NCI-H774 (cell line): ENCODE measurements at places on chromosomes 1 and 21.

DNA sequence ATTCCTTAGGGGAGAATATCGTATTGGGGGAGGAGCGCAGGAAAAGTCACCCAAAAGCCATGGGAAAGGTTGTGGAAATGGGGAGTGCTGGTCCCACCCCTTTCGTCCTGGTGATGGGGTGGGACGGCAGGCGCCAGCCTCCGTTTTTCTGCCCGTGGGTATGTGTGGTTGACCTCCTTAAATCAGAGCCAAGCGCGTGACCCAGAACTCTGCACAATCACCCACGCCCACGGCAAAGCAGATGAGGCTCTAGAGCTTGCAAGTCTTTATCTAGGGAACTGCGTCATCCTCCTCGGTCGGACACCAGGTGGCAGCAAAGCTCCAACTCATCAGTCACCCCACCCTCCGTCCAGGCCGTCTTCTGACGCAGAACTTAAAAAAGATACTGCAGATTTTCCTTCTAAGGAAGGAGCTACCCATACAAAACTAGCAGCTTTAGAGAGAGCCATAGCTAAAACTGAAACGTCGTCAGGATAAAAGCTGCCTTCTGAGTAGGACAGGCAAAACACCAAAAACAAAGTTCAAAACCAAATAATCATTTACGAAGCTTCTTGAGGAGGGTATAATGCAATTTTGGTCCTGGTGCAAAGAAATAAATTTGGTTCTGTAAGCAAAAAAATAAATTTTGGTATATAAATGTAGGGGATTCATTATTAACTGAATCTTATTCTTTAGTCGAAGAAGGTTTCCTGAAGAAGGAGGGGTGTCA, 62.0 kb downstream of the TBX19 start:
- peak; percentile 69 for DNase-seq

- DNase-seq, result no peak
Observed at GRCh38 chr1:54819733-54820132, 18.6 kb upstream of the TTC22 start.

DNA sequence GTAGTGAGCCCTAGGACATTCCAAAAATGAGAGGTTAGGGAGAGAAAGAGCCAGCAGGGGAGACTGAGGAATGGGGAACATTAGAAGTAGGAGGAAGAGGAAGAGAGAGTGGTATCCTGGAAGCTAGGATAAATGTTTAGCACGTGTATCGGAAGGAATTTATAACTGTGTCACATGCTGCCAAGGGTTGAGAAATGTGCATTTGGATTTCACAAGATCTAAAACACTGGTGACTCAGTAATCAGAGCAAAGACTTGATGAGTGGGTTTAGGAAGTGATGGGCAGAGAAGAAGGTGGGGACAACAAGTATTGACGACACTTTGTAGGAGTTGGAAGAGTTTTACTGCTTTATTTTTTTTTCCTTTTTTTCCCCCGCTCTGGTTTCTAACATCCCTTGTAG, 193.9 kb downstream of the FMN2 start:
- DNase-seq, result no peak

DNA sequence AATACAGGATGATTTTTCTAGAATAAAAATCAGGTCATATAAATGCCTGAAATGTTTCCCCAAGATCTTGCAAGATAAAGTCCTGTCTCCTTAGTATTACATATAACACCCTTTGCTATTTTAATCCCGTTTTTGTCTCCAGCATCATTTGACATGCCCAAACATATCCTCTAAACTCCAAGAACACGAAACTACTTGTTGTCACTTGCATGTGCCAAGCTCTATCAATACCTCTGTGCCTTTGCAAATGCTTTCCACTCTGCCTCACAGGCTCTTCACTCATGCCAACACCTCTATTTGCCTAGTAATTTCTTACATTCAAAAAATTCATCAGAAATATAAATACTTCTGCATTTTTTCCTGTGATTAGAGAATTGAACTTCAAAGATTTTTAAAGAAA, 37.9 kb downstream of the LRRIQ3 start:
- no peak for DNase-seq

DNA sequence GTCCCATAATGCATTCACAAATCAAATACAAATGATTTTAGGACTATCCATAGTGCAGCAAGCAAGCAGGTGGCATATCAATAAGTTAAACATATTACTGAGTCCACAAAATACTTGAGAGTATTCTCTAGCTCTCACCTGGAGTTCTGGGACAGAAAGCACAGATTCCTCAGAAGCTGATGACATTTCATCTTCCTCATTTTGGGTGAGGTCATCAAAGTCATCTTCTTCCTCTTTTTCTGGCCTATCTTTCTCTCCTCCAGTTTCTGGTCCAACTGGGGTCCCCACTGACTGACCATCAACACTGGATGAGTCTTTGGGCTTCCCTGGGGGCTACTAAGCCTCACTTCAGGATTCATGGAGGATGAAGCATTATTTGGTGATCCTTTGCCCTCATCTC, 38.9 kb downstream of the YY1AP1 start:
- DNase-seq, result no peak

- DNase-seq, result no peak
Observed at GRCh38 chr1:241589521-241589920, 50.6 kb downstream of the CHML start.

GRCh38 chr1:236168716-236169429, 26.5 kb downstream of the GPR137B start:
- peak; percentile 42 for DNase-seq

DNA sequence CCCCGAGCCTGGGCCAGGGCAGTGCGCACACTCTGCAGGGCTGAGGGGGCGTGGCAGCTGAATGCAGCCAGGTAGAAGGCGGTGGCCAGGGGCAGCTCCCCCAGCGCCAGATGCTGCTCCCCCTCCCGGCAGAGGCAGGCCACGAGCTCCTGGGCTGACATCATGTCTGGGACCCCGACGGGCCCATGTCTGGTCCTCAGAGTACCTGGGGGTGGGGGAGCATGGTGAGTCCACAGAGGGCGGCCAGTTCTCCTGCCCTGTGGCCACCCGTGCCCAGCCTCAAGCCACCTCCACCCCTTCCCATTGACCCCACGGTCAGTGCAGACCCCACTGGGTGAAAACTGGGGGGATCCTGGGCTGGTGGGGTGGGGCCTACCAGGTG, 838 bp downstream of the TTC34 start:
- DNase-seq, result no peak

DNA sequence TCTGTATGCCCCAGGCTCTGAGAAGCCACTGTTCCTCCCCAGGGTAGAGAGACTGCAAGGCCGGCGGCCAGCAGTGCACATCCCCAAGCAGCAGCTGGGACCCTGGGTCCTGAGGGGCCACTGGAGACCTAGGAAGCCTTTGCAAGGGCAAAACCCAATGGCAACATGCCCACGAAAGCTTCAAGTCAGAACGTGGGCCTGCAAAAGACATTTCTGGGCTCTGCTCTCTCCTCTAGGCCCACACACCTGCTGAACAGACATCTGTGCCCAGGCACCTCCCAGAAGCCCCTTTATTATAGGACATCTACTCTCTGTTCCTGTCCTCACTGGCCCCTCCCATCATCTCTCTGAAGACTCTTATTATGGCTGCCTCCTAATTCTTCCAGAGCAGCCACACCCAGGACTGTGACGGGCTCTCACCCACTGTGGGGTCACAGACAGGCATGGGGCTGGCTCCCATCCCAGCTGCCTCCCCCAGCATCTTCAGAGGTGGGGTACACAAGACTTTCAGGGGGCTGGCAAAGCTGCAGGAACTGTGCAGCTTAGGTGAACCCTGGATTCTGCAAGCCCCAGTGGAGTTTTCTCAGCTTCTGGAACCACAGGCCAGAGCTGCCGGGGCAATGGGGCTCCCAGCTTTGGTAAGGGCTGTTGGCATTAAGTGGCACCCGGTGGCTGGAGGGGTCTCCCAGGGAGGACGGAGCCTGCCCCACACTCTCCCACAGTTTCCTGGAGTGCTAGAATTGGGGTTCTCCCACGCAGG, 12.6 kb downstream of the TRIM11 start:
- DNase-seq, result no peak

DNA sequence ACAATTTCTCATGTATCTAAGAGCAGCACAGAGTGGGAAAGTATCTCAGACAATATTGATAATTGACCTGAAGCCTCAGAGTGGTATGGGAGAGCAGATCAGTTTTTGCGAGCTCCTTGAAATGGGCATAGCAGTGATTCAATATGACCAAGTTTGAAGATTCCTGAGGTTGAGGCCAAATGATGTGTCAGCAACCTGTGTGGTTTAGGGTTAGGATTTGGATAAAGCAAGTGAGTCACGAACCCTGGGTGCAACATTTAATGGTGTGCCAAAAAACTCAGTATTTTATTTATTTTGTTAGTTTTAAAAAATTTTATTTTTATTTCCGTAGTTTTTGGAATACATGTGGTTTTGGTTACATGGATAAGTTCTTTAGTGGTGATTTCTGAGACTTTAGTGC, 92.5 kb upstream of the C21orf91 start:
- DNase-seq, result no peak

DNA sequence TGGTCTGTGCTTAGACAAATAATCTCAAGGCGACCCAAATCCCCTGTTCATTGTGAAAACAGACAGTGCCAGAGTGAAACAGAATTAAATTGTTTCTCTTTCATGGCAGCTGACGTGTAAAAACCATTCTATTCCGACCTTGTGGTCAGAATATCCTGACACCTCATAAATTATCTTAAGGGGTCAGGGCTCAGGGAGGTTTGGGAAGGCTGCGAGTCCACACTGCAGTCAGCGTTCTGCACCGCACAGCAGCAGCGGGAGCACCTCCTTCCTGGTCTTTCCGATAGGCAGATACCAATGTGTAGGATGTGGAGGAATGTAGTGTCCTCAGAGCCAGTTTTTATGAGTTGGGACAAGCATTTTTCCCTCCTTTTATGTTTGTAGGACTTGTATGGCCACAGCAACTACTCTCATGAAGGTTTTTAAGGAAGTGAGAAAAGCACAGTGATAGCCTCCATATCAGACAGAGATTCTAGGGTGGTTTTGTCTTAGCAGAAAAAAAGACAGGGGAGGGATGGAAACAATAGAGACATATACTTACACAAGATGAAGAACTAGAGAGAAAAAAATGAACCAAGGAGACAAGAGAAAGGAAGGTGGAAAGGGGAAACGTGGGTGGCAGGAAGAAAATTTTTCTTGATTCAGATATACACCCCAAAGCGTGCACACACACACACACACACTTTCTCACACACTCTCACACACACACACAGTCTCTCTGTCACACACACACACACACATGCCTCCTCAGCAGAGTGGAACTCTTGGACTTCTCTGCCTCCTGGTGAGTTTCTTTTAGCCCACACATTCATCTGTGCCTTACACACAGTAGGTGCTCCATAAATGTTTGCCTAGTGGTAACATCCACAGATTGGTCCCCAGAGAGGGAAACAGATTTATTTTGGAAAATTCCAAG, 68.6 kb downstream of the NTMT2 start:
- no peak for DNase-seq

DNA sequence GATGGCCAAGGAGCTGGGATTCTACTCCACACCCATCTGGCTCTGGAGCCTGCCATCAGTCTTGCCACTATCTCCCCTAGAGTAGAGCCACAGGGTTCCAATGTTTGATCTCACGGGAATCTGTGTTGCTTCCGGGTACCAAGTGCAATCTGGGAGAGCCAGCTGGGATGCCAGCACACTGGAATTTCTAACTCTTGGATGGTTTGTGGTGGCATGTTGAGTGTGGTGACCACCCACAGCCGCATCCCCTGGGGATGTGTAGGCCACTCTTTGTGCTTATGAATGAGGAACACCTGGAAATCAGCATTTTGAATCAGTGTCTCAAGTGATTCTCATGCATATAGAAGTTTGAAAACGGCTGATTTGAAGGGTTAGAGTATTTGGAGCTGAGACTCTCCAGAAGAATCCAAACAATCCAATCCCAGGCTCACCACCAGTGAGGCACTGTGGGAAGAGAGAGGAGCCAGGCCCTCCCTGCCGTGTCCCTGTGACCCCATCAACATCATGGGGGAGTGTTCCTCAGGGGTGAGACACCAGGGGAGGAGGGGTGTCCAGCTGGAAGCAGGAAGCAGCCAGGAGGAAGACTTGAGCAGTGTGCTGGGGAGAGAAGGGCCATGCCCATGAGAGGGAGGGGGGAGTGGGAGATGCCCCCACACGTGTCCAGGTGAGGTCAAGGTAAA, 13.4 kb downstream of the FBLIM1 start:
- no peak for DNase-seq

DNA sequence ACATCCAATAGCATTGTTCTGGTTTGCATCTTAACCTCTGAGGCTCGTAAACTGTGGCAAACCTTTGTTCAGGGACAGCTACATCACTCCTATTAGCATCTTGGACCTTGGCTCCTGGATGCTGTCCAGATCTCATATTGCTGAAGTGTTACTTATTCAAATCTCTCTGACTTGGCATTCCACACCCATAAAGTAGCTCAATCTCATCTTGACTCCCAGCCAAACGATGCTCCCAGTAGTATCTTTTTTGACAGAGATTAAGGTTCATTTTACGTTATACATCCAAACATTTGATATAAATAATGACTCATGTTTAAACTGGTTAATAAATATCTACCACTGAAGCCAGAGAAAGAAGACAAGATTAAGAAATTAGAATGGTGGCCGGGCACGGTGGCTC, 4.4 kb upstream of the FLVCR1 start:
- no peak for DNase-seq

DNA sequence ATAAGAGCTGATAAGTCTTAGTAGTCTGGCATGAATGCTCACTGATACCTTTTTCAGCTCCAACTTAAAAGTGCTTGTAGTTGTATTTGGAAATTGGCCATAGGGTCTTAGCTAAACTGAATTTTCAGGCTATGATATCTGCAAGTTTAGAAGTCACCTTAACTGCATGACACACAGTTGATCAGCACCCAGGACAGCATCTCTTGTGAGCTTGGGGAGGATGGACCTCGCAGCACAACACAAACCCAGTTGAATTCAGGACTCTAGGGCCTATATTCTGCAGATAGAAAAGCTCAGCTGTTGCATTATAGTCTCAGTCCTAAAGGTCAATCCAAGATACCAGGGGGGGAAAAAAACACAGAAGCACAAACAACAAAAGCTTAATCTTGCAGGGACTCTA, 394.3 kb downstream of the KCNH1 start:
- DNase-seq, result no peak
